Activated T-cell treated with anti-CD3 and anti-CD28 coated beads, Interleukin-2, amount 50 U/mL, for 1 hour (primary cell): ENCODE measurements at places on chromosomes 13 and 19.
A peak's percentile ranks its signal among the peaks of the same experiment; 100 is the strongest.

GRCh38 chr19:31330237-31330636 lies 19.0 kb downstream of the TSHZ3 start:
- DNase-seq, result no peak

DNA sequence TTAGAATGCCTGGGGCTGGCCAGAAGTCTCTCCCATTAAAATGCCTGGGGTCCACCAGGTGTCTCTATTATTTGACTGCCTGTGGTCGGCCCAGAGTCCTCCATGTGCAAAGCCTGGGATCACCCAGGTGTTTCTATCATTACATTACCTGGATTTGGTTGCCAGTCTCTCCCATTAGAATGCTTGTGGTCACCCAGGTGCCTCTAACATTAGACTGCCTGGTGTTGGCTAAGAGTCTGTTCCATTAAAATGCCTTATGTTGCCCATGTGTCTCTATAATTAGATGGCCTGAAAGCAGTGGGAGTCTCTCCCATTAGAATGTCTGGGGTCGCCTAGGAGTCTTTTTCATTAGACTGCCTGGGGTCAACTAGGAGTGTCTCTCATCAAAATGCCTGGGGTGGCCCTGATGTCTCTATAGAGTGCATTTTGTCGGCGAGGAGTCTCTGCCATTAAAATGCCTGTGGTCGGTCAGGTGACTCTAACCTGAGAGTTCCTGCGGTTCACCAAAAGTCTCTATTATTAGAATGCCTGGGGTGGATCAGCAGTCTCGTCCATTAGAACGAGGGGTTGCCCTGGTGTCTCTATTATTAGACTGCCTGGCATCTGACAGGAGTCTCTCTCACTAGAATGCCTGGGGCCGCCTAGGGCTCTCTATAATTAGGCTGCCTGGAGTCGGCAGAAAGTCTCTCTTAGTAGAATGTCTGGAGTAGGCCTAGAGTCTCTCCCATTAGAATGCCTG lies 1540.5 kb downstream of the UQCRFS1 start:
- no peak for DNase-seq

DNA sequence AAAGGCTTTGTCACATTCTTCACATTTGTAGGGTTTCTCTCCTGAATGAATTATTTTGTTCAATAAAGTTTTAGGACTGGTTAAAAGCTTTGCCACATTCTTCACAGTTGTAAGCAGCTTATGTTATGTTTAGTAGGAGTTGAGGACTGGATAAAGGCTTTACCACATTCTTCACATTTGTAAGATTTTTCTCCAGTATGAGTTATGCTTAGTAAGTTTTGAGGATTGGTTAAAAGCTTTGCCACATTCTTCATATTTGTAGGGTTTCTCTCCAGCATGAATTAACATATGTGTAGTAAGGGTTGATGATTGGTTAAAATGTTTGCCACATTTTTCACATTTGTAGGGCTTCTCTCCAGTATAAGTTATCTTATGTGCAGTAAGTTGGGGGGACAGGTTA lies 79.9 kb downstream of the ZNF431 start:
- no peak for DNase-seq

GRCh38 chr19:19997656-19998268 lies 41.5 kb downstream of the ZNF682 start:
- peak; percentile 53 for DNase-seq

DNA sequence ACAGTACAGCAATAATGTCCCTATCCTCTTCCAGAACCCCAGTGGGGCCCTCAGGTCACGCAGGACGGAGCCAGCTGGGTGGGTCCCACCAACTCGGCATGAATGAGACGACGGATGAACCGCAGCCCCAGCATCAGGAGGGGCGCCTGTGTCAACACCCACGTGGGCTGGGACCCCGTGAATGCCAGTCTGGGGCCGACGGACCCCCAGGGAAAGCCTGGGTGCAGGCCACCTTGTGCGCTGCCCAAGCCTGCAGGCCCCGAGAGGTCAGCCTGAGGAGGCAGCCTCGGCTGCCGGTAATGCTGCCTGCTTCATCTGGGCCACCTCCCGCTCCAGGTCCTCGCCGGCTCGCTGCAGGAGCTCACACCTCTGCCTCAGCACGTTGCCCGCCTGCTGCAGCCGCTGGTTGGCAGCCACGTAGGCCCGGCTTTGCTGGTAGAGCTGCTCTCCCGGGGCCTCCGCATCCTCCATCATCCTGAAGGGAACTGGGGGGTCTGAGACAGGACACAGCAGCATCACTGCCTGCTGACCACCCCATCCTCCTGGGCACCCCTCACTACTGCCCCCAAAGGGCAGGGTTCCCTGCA lies 4.2 kb downstream of the C19orf25 start:
- DNase-seq, result no peak

DNA sequence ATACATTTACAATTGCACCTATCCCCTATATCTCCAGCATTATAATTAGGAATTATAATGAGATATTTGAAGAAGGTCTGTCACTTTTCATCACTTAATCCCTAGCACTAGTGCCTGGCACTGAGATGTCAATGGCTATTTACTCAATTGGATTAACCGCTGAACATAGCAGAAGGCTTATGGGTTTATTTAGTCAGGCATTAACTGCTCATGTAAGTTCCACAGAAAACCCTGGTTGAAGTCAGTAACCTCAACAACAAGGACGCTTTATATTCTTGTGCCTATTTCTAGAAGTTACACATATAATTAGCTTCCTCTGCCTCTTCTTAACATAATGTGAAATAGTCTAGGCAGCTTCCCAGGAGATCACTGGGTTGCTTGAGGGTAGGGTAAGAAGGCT lies 107.5 kb upstream of the POSTN start:
- DNase-seq, result no peak

DNA sequence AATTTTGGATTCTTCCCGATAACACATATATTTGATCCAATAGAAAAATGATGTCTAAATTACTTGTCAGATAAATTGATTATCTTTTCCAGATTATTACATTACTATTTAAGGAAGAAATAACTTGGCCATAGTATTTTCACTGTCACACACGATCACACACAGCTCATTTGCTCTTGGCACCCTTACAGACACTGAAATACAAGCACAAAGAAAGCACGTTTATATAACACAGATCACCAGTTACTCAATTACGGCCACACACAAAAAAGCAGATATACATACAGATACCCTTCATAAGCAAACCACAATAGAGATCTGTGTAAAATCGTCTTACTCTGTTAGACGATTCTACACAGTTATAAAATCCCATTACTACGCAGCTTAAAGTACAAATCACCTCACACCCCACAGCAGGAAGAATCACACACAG lies 716 bp upstream of the ZNF420 start:
- no peak for DNase-seq

- no peak for DNase-seq
Measured at GRCh38 chr19:7177926-7178325, 108.4 kb downstream of the ZNF557 start.

- DNase-seq, result no peak
Measured at GRCh38 chr13:26025196-26025595, 26.6 kb downstream of the SHISA2 start.

DNA sequence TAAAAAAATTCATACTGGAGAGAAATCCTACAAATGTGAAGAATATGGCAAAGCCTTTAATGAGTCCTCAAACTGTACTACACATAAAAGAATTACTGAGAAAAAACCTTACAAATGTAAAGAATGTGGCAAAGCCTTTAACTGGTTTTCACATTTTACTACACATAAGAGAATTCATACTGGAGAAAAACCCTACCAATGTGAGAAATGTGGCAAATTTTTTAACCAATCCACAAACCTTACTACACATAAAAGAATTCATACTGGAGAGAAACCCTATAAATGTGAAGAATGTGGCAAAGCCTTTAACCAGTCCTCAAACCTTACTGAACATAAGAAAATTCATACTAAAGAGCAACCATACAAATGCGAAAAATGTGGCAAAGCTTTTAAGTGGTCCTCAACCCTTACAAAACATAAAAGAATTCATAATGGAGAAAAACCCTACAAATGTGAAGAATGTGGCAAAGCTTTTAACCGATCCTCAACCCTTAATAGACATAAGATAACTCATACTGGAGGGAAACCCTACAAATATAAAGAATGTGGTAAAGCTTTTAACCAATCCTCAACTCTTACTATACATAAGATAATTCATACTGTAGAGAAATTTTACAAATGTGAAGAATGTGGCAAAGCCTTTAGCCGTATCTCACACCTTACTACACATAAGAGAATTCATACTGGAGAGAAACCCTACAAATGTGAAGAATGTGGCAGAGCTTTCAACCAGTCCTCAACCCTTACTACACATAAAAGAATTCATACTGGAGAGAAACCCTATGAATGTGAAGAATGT lies 29.0 kb downstream of the ZNF730 start:
- DNase-seq, result no peak

GRCh38 chr19:14102102-14102696 lies 11.6 kb upstream of the SAMD1 start:
- no peak for DNase-seq

DNA sequence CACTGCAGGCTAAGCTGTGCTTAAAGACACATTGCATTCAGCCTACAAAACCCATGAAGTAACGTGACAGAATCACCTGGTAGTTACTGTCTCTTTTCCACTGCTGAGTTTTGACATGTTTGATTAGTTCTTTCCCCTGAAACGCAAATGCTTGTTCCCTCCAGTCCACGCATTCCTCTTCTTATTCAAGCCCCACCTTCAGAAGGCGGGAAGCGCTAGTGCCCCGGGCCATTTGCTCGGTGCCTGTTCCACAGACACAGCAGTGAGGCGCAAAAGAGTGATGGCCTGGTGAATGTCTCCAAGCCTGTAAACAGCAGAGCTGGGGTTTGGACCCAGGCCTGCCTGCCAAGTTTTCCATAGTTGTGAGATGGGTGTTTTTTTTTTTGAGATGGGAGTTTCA lies 10.9 kb downstream of the ACP4 start:
- no peak for DNase-seq

GRCh38 chr13:105410602-105411001 lies 1124.9 kb downstream of the EFNB2 start:
- DNase-seq, result peak; percentile 27

DNA sequence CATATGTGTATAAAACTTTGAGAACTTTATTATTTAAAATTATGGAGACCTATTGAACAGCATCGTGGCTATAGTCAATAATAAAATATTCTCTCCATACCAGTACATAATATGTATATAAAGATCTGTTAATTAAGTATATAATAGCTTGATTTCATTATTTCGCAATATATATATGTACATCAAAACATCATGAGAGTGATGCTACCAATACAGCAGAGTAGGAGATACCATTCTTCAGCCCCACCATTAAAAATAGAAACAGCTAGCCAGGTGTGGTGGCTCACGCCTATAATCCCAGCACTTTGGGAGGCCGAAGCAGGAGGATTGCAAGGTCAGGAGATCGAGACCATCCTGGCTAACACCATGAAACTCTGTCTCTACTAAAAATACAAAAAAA lies 1755.3 kb upstream of the SPRY2 start:
- no peak for DNase-seq

- DNase-seq, result no peak
Measured at GRCh38 chr19:1749373-1750342, 3.6 kb upstream of the ONECUT3 start.

- DNase-seq, result no peak
Measured at GRCh38 chr13:98338310-98338709, 161.2 kb upstream of the RNF113B start.

- no peak for DNase-seq
Measured at GRCh38 chr13:102687520-102687919, 7.3 kb downstream of the METTL21C start.

- DNase-seq, result no peak
Measured at GRCh38 chr19:18282021-18282787, 782 bp upstream of the JUND start.

DNA sequence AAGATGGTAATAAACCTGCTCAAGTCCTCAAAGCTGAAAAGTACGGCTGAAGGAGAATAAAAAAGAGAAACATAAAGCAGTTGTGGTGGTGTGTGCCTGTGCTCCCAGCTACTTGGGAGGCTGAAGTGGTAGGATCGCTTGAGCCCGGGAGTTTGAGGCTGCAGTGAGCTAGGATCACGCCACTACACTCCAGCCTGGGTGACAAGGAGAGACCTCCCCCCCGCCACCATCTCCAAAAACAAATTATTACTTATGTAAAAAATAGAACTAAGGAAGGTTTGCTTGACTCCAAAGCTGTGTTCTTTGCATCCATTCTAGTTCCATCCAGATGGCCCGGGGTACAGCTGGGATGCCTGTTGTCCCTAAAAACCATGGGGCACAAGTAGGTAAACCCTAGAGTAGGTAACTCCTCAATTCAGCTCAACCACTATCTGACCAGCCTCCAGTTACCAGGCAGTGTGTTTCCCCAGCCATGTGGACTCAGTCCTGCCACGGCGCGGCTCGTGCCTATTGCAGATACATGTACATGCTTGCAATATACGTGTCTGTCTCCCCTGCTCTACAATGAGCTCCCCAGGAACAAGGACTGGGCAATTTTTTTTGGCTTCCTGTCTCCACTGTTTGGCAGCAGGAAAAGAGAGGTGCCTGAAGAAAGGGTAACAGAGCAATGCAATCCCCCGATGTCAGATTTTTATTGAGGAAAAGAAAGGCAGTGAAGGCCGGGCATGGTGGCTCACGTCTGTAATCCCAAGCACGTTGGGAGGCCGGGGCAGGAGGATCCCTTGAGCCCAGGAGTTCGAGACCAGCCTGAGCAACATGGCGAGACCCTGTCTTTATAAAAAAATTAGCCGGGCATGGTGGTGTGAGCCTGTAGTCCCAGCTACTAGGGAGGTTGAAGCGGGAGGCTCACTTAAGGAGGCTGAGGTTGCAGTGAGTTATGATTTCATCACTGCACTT lies 101.3 kb downstream of the GNG7 start:
- no peak for DNase-seq

DNA sequence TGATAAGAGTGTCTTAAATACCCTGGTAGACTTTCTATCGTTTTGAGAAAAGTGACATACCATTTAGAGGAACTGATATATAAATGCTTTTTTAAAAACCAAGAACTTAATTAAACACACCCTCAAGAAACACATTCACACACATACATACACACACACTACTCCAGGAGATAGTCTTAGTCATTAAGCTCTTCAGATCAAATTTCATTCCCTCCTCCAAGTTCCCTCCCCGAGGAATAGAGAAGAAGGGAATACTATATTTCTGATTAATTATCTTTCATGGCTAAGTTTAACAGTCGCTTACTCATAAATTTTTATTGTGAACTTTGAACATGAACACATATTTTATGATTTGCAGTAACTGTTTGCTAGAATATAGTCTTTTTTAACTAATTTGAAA lies 1109.5 kb downstream of the SLITRK1 start:
- DNase-seq, result no peak

DNA sequence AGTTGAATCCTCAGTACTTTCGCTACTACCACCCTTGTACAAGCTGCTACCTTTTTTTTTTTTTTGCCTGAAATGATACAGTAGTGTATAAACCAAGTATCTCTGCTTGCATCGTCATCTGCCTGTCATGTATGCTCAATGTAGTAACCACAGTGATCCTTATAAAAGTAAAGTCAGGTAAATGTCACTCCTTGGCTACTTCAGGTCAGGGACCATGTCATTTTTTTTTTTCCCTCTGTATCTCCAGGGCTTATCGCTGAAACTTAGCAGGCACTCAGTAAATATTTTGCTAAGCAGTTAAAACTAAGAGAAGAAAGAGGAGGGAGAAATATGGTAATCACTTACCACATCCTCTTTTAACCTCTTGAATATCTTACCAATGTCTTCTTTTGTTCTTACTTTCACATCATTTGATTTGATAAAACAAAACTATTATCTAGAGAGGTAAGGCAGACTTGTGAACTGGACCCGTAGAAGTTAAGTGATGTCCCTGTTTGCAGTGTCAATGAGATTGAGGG lies 96.8 kb upstream of the KLF12 start:
- DNase-seq, result no peak

- DNase-seq, result no peak
Measured at GRCh38 chr13:94711561-94712286, 621 bp downstream of the SOX21 start.

GRCh38 chr19:13796301-13797057 lies 1.2 kb downstream of the ZSWIM4 start:
- DNase-seq, result no peak
